ENCODE measurements at places on chromosomes 7 and 10. TPM values are rescaled to one million over a fixed set of nuclear protein-coding genes. Genes with fewer than 3 reads are reported as not detected.

The GBX1 gene
- total RNA-seq = not detected

The GALNT17 gene
- total RNA-seq = 2.2 TPM

The MEPCE gene
- total RNA-seq = 25.9 TPM

The CABCOCO1 gene
- 0.35 TPM for total RNA-seq

The SEC31B gene
- 9.8 TPM for total RNA-seq

The MORN4 gene
- 1.5 TPM for total RNA-seq

The UPK3B gene
- 1.9 TPM for total RNA-seq

The DNAJC1 gene
- total RNA-seq = 28.2 TPM

- DNase-seq = no peak
These were observed 30.0 kb upstream of the AP5Z1 start for GRCh38 chr7:4745265-4745919.

- DNase-seq = no peak
These were observed 69.7 kb downstream of the CPVL start for GRCh38 chr7:29076631-29077030.

DNA sequence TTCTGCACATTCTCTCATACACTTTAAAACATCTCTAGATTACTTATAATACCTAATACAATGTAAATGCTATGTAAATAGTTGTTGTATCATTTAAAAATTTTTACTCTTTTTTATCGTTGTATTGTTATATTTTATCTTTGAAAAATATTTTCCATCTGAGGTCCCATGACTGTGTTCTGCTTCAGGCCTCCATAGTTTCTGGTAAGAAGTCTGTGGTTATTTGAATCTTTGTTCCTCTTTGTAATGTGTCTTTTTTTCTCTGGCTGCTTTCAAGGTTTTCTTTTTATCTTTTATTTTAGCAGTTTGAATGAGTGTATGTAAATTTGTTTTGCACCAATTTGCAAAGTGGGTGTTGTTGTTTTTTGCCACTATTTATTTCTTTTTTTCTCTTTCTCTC, 263.1 kb downstream of the RPS24 start:
- DNase-seq = no peak

DNA sequence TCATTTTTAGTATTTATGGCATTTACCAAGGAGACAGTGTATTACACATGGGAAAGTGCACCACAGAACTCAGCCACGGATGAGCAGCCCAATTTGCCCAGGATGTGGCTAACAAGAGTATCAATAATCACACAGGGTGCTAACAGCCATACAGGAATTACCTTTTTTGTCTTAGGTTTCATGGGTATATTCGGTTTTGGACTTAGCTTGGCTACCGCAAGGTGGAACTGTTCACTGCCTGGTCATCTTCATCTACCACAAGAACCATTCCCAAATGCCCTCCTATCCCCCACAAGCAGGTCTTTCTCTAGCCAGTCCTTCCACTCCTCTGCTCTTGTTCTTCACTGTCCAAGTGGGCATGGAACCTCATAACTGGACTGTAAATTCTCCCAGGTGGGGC, 6.0 kb downstream of the PDLIM1 start:
- no peak for DNase-seq

DNA sequence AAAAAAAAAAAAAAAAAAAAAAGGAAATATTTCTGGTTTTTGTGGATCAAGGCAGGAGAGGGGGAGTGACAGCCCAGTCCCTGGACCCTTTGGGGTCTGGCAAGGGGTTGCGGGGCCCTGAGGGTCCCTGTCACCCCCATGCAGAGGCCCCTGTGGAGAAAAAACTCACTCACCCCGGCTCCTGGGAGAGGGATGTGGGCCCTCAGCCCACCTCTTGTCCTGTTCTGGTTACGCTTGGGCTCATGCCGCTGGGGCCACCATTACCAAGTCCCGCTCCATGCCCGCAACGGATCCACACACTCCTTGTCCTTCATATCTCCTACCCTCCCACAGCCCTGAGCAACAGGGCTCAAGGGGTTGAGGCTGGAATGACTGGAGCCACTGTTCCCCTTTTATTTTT, 1.0 kb upstream of the TMEM184A start:
- no peak for DNase-seq

- DNase-seq = no peak
These were observed 182.1 kb upstream of the NAMPT start for GRCh38 chr7:106466867-106467266.

GRCh38 chr10:118209215-118209614, 132.9 kb downstream of the FAM204A start:
- no peak for DNase-seq

GRCh38 chr10:79342811-79343561, 4.3 kb upstream of the PPIF start:
- DNase-seq = peak; percentile 72

GRCh38 chr7:95318501-95319100, 5.7 kb downstream of the PON1 start:
- no peak for DNase-seq

GRCh38 chr7:44259547-44260457, 59.0 kb downstream of the YKT6 start:
- DNase-seq = no peak

DNA sequence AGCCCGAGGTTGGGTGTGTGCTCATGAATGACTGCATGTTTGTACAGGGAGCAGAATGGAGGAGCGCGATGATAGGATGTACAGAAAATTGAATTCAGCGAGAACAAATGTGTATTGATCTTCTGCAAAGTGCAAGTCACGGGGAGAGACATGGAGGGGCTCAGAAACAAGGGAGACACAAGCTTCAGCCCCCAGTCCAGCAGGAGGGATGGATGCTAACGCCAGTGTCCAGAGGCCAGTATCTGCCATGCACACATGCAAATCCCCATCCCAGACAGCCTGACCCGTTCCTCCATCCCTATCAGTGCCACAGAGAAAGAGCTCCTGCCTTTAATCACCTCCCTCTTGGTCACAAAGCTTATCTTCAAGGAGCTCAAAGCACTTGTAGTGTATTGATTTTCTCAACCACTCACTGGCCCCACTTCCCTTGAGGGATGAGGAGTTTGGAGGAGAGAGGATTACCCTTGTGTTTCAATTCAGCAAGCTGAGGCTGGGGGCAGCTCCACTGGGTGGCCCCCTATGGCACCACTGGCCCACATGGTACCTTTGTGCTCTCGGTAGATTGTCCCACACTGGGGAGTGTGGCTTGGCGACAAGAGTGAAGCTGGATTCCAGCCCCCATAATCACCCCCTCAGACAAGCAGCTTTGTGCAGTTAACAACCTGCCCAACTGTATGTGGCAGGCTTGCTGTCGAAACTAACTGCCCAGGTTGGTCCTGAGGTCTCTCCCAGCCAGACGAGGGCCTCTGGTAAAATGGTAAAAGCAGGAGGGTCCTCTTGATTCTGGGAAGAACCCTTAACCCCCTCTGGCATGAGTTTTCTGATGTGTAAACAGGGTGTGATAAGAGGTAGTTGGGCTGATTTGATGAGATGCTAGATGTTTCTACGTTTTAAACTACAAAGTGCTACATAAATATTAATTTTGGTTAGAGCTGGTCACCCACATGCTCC, 151.6 kb upstream of the UNC5B start:
- no peak for DNase-seq

DNA sequence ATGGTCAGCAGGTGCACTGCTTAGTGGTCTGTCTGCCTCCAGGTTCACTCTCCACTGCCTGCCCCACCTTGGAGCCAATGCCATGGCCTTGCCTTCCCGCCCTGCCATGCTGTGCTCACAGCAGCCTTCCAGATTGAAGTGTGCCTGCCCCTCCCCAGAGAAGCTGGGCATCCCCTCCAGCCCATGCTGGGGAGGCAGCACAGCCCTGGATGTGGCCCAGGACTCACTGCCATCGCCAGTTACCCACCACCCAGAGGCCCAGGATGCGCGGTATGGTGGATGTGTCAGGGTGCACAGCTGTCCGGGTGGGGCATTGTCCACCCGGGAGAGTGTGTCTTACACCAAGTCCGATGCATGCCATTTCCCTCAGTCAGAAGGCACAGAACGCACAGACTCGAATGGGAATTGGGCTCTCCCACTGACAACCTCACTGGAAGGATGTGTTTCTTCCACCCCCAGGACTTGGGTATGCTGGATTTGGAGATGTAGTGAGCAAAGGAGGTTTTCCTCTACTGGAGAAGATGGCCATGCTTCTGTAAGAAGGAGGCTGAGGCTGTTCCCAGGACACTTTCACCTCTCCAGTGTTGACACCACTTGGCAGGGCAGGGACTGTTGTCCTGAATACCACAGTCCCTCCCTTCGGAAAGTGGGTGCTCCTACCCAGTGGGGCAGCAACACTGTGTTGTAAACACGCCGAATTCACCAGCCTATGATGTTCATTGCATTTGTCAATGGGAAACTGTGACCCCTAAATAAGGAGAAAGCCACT, 122.0 kb downstream of the ADARB2 start:
- DNase-seq = no peak

DNA sequence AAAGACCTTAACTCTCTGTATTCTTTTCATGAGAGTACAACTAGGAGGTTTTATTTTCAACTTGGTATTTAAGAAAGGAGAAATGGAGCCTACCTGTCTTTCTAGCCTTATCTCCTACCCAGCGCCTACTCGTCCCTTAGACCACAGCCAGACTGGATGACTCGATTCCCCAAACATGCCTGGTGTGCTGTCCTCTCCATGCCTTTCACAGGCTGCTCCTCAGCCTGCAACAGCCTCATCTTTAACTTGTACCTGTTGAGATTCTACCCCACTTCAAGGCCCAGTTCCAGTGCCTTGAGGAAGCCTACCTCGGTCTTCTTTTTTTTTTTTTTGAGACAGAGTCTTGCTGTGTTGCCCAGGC, 29.4 kb downstream of the CPA1 start:
- no peak for DNase-seq

GRCh38 chr7:32250471-32251260, 180.5 kb upstream of the PDE1C start:
- no peak for DNase-seq

DNA sequence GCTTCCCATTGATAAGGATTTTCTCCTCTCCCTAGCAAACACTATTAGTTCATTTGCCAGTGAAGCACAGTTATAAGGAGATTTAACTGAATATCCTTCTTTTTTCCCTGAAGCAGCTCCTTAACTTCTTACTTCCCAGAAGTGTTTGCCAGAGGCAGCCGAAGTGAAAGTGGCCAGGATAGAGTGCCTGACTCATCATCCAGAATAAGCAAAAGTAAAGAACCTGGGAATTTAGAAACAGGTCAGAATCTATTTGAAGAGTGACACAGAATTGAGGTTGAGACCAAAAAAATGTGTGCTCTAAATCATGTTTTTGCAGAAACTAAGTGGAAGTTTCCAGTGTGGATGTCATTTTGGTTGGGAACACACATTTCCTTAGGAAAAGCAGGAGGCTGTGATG, 249.6 kb upstream of the VWC2 start:
- no peak for DNase-seq

DNA sequence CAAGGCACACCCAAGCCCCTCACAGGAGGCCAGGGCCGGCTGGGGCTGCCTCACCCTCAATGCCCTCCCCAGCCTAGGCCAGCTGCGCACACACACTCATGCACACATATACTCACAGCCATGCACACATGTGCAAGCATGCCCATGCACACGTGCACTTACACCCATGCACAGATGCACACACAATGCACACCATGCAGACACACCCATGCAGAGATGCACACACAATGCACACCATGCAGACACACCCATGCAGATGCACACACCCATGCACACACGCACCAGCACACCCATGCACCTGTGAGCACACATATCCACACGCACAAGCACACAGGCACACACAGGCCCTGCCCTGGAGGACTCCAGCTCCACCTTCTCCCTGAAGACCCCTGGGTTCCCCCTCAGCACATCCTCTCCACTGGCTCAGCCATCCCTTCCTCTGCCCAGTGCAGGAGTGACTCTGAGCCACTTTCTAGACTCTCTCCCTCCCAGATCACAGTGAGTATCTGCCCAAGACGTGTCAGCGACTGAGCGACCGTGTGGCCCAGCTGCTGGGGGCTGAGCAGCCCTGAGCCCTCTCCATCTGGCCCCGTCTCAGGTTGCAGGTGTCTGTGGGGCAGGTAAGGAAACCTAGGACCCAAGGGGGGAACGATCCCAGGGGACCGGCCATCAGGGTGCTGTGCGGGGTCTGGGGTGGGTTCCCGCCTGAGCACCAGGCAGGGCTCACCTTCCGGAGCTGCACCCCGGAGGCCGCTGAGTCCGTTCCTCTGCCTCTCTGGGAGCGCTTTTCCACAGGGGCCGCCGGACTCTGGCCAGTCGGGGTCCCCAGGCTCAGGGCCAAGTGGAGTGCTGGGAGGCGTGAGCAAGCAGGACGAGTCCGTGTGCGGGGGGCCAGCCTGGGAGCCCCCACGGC, 25.8 kb downstream of the AP5Z1 start:
- no peak for DNase-seq

- DNase-seq = no peak
These were observed 92.6 kb downstream of the SH2D4B start for GRCh38 chr10:80630324-80630723.

- DNase-seq = no peak
These were observed 41.1 kb upstream of the FAM204A start for GRCh38 chr10:118383063-118383689.

DNA sequence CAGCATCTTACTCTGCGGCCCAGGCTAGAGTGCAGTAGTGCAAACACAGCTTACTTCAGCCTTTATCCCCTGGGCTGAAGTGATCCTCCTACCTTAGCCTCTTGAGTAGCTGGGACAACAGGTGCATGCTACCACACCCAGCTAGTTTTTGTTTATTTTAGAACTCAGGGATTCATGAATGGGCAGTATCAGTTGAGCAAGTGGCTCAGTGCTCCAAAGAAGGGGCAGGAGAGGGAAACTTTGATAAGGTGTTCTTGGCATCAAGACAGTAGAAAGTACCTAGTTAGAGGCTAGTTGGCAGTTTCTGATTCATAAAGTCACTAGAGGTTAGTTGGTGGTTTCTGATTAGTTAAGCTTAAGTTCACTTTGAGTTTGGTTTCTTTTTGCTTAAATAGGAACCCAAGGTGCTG, 18.4 kb downstream of the TRIM24 start:
- no peak for DNase-seq

- DNase-seq = no peak
These were observed 90.9 kb upstream of the SMNDC1 start for GRCh38 chr10:110395350-110396283.

DNA sequence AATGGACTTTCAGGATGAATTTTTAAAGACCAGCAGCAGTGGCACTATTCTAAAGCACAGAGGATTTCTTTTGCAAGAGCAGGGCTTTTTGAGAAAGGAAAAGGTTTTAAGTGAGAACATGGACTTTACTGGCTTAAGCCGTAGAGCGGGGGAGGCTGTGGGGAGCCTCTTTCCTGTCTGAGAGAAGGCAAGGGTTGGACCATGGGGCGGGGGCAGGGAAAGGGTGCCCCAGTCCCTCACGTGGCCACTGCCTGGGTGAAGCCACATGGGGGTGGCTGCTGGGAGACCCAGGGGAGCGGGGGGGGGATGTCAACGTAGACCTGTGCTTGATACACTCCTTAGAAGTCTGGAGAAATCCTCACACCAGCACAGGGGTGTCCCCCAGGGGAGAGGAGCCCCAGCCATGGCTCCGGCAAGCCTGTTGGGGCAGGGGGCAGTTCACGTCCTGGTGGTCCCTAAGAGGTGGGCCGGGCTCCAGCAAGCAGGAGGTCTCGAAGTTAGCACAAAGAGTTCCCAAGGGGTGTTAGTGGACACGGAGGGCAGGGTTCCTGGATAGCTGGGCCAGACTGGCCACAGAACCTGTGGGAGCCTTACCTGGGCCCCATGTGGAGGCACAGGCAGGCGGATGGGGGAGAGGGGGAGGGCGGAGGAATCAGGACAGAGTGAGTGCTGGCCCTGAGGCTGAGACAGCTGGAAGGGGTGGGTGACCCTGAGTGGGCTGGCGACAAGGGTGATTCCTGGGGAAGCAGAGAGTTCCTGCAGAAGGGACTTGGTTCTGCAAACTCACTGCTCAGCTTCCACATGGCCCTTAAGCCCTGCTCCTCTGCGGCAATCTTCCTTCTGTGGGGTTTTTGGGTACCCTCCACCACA, 36.9 kb upstream of the ELFN1 start:
- DNase-seq = no peak
